ENCODE measurements at places on chromosomes 4 and X.

DNA sequence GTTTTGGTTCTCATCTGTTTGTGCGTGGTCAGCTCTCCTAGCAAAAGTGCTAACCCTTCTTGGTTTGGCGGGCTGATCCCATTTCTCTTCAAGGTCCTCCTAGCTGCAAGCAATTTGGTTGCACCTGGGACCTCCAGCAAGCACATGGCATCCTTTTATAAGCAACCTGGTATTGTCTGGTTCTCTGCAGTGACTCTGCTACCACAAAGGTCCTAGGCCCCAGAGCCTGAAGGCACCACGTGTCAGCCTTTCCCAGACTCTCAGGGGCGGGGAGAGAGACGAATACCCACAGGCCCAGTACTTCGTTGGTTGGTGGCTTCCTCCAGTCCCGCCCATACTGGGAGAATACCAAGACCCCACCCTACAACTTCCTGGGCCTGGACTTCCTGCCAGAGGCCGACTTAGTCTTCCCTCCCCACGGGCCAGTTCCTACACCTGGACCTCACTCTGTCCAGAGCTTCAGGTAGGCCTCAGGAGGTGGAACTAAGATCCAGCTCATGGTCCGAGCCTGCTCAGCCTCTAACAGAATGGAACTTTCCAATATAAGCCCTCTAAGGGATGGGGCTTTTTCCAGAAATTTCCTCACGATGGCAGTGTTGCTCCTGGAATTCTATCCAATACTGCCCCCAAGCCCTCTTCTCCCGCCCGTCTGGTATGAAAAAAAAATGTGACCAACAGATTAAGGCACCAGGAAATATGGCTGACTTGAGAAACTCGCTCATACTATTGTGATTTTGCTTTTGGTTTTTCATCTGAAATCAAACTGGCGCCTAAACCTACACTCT, 192.5 kb upstream of the STK26 start:
- peak; percentile 67 for DNase-seq

- no peak for DNase-seq
Measured at GRCh38 chr4:7507381-7507780, 72.7 kb upstream of the PSAPL1 start.

DNA sequence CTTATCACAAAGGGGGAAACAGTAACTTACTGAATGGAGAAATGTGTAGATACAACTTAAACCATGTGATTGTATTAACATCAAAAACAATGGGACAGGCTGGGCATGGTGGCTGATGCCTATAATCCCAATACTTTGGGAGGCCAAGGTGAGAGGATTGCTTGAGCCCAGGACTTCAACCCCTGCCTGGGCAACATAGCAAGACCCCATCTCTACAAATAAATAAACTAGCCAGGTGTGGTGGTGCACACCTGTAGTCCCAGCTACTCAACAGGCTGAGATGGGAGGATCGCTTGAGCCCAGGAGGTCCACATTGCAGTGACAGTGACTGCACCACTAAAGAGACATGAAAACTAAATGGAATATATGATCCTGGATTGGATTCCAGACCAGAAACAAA, 26.4 kb downstream of the TMEM184C start:
- no peak for DNase-seq

- DNase-seq = no peak
Measured at GRCh38 chr4:158018831-158019230, 154.0 kb downstream of the GASK1B start.

GRCh38 chr4:1150875-1151274, 21.5 kb downstream of the SPON2 start:
- no peak for DNase-seq

DNA sequence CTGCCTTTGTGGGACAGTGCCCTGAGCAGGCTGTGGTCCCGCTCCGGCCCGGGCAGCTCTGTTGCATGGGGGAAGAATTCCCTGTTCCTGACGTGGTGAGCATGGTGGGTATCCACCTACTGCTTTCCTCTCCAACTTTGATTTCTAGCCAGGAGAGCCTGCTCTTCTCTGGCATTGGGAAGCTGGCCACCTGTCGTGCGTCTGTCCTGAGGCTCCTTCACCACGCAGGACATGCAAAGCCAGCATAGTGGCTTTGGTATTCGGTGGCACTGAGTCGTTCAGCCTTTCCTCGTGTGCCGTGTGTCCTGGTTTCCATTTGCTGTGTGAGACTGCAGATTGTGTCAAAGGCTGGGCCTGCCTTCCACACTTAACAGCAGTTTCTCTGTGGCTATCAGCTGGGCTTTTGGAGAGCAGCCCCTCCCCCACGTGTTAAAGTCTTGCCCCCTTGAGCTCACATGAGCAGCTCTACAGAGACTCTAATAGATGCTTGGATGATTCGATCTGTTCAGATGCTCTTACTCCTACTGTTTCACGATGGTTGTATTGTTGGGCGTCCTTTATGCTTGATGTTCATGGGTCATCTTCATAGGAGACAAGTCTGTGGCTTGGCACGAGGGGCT, 46.3 kb upstream of the CLCN4 start:
- no peak for DNase-seq

- DNase-seq = no peak
Measured at GRCh38 chr4:5881340-5881739, 11.5 kb downstream of the CRMP1 start.

DNA sequence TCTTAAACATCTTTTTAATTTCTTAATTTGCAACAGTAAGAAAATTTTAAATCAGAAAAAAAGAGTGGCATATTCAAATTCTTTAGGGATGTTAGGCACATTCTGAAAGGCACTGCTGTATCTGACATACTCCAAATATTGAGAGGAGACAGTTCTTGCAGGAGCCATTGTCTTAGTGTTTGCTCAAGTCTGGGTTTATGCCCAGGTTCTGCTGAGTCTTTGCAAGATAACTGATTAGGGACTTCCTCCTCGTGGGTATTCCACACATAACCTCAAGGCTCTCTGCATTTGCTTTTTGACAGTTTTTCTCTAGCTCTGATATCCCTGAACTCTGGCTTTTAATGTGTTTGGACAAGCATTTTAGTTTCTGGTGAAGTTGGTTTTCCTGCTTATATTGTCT, 52.6 kb downstream of the RPS3A start:
- DNase-seq = no peak

- peak; percentile 17 for DNase-seq
Measured at GRCh38 chr4:67393699-67394281, 151.5 kb downstream of the CENPC start.

GRCh38 chr4:122990891-122991290, 68.5 kb upstream of the NUDT6 start:
- no peak for DNase-seq

DNA sequence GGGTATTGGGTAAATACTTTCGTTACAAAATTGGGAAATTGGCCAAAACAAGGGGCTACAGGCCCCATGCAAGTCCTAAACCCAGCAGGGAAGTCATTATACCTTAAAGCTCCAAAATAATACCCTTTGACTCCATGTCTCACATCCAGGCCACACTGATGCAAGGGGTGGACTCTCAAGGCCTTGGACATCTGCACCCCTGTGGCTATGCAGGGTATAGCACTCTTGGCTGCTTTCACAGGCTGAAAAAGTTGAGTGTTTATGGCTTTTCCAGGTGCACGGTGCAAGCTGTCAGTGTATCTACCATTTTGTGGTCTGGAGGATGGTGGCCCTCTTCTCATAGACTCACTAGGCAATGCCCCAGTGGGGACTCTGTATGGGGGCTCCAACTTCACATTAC, 326.5 kb downstream of the TEX13C start:
- no peak for DNase-seq

DNA sequence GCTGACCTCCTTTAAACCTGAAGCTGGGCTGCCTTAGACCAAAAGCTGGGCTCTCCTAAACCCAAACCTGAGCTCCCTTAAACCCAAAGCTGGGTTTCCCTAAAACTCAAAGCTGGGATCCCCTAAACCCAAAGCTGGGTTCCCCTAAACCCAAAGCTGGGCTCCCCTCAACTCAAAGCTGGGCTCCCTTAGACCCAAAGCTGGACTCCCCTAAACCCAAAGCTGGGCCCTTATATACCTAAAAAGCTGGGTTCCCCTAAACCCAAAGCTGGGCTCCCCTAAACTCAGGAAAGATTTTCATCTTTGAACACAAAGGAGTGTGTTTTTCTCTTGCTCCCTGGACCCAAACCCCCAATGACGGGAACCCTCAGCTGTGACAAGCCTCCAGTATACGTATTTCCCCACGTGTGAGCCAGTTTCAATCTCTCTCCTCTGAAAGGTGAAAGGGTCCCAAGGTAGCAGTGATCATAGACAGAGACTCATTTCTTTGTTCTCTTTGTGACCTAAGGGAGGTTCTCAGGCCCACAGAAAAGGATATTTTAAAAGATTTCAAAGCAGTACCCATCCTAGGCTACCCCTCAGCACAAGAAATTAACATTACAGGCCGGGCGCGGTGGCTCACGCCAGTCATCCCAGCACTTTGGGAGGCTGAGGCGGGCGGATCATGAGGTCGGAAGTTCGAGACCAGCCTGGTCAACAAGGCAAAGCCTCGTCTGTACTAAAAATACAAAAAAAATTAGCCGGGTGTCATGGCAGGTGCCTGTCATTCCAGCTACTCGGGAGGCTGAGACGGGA, 31.3 kb upstream of the ASMTL start:
- DNase-seq = no peak

DNA sequence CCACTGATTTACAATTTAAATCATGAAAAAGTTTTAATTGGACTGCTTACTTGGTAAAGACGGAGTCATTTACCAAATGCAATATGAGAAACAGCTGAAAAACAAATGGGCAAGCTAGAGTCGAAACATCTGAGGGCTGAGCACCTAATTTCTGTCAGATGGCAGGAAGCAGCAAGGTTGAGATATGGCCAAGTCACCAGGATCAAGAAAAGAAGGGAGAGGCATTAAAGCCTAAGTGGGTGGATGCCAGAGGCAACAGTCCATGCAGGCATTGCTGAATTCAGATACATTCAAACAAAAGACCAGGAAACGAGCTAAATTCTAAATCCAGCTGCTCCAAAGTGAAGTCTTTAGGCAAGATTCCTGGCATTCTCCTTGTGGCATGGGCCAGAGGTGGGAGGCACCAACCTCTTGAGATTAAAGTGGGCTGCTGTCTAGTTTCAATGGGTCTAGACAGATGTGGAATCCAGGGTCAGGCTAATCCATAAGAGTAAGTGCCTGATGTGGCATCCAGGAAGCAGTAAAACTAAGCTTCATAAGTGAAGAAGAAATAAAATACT, 8.0 kb upstream of the ARSJ start:
- no peak for DNase-seq

- no peak for DNase-seq
Measured at GRCh38 chr4:181281451-181281850, 961.8 kb upstream of the TENM3 start.

DNA sequence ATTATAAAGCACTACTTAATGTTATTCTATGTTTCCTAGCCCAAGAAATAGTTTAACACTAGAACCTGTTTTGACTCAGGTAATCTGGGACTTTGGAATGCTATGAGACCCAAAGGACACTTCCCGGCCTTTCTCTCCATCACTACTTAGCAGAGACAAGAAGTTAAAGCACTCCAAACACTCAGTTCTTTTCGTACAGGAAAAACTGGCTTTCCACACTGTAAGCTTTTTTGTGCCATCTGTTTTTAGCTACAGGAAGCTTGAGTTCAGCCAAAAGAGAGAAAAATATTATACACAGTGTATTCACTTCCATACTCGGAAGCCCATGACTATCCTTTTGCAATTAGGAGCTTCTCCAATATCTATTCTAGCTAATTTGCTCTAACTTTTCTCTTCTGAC, 7.9 kb upstream of the FGF13 start:
- no peak for DNase-seq
